ENCODE measurements at places on chromosomes 12 and 14.

GRCh38 chr14:101707068-101707842 is 54.3 kb upstream of the PPP2R5C start:
- DNase-seq = peak; percentile 74

DNA sequence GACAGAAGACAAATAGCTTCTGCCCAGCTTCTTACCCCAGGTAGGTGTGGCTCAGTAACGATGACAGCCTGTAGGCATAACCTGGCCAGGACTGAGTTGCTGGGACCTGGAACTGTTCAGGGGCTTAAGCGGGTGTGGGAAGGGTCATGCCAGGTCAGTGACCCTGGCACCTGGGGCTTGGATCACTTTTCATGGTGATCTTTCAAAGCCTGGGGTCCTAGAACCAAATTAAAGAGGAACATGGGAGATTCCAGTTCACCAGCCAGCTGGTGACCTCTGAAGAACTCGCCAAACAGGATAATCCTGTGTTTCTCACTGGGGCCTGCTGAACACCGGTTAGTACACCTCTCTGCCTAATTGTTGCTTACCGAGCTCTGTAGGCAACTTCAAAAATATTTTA is 102.6 kb upstream of the LMNTD1 start:
- no peak for DNase-seq

- DNase-seq = no peak
Measured at GRCh38 chr12:101664992-101665391, 32.4 kb upstream of the CHPT1 start.

DNA sequence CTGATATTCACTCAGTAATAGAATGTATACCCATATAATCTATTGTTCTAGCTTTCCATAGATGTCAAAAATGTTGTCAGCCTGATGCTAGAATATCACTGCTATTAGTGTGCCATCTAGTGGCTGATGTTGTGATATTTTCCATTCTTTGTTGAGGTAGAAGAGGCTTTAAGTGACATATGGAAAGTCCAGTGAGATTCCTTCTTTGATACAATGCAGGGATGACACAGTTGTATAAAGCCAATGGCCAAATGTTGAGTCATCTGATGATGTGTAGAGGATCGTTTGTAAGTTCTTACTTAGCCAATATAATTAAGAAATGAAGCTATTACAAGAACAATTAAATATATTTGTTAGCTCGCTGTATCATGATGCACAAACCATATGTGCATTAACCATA is 58.1 kb upstream of the PCED1B start:
- DNase-seq = peak; percentile 45

DNA sequence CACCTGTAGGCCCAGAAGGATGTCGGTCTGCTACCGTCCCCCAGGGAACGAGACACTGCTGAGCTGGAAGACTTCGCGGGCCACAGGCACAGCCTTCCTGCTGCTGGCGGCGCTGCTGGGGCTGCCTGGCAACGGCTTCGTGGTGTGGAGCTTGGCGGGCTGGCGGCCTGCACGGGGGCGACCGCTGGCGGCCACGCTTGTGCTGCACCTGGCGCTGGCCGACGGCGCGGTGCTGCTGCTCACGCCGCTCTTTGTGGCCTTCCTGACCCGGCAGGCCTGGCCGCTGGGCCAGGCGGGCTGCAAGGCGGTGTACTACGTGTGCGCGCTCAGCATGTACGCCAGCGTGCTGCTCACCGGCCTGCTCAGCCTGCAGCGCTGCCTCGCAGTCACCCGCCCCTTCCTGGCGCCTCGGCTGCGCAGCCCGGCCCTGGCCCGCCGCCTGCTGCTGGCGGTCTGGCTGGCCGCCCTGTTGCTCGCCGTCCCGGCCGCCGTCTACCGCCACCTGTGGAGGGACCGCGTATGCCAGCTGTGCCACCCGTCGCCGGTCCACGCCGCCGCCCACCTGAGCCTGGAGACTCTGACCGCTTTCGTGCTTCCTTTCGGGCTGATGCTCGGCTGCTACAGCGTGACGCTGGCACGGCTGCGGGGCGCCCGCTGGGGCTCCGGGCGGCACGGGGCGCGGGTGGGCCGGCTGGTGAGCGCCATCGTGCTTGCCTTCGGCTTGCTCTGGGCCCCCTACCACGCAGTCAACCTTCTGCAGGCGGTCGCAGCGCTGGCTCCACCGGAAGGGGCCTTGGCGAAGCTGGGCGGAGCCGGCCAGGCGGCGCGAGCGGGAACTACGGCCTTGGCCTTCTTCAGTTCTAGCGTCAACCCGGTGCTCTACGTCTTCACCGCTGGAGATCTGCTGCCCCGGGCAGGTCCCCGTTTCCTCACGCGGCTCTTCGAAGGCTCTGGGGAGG is at the start of gene LTB4R:
Gene LTB4R (plus strand): TSS at position 857 of the 959 bp plus-strand sequence. CDS start 4,150 bp downstream, outside the sequence.
- DNase-seq = no peak

- DNase-seq = no peak
Measured at GRCh38 chr12:57191410-57191809, 25.2 kb upstream of the NXPH4 start.

DNA sequence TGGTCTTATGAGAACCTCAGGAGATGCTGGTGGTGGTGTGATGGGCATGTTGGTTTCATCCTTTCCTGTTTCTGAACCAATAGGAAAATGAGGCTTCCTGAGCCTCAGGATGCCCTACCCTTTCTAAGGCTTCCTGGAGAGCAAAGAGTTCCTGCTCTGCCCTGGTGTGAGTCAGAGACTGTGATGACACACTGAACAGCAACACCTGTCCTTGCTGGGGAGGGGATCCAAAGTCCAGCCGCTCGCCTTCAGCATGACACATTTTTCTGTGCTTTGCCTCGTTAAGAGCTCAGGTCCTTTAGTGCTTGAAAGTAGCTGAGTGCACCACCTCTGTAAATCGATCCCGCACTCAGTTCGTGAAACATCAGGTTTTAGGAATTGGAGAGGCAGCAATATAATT is 116.0 kb downstream of the CACNA1C start:
- DNase-seq = no peak

DNA sequence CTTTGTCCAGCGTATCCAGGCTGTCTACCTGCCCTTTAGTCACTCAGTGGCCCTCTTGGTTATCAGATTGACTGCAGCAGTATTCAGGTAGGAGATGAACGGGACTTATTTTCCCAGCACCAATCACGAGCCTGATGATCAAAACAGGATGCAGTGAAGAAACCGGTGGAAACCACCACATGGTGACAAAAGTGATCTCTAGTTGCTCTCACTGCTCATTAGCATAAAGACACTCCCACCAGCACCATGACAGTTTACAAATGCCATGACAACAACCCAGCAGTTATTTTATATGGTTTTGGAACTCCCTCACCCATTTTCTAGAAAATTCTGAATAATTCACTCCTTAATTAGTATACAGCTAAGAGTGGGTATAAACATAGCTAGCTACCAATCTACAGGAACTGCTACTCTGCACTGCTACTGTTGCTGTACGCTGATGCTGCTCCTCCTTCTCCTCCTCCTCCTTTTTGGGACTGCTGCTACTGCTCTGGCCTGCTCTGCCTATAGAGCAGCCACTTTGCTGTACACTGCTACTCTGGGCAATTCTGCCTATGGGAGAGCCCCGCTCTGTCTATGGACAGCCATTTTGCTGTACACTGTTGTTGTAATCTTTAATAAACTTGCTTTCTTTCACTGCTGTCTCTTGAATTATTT is 142.5 kb upstream of the SSTR1 start:
- DNase-seq = no peak
